Esophagus mucosa (tissue), 1 donor: ENCODE measurements at places on chromosomes 12 and 14.

DNA sequence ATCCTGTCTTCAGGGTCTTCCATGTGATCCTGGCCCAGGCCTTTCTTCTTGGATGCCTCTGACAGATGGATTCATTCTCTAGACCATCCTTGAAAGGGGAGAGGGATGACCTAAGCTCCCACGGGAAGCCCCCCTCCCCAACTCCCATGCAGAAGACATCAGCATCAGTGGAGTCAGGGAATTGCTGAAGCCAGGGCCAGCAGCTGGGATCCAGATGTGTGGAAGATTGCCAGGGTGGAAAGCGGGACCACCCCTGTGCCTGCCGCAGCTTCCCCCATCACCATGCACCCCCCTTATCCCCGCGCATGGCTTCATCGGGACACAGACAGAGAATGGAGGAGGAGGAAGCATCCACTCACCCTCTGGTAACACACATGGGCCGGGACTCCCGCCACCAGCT, 183.6 kb upstream of the PRMT8 start:
- ATAC-seq = no peak

DNA sequence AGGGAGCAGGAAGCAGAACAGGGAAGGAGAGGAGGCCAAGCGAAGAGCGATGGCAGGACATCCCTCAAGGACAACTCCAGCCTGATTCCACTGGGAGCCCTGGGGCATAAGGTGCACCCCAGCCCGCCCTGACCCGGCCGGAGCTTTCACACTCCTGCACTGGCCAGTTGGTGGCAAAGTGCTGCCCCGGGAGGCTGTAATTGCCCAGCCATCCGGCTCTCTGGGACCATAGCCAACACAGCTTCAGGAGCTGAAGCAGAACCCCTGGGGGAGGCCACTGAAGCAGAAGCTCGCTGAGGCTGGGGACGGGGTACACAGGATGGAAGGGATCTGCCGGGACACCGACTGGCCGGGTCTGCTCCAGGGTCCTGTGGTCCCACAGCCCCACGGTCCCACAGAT, 41.9 kb upstream of the BEGAIN start:
- ATAC-seq = no peak

GRCh38 chr12:77645966-77646598, 184.6 kb upstream of the NAV3 start:
- ATAC-seq = no peak

- ATAC-seq = no peak
These were observed 68.2 kb downstream of the KSR2 start for GRCh38 chr12:117900561-117900960.

GRCh38 chr12:64687816-64688215, 71.4 kb downstream of the GNS start:
- ATAC-seq = no peak

DNA sequence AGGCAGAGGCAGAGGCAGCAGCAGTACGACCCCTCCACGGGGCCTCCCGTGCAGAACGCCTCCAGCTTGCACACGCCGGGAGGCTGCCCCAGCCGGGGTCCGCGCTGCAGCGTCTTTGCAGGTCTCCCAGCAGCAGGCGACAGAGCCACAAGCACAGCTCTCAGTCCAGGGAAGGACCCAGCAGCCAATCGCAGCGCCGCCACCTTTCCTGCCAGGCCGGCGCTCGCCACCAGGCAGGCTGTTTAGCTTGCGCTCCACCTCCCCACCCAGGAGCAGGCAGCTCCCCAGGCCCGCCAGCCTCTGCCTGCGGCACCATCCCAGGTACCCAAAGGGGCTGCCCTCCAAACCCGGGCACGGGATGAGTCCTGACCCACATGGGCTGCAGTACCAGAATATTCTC, 25.2 kb downstream of the DDX51 start:
- ATAC-seq = no peak

- ATAC-seq = no peak
These were observed 631.8 kb downstream of the TMTC2 start for GRCh38 chr12:83318386-83319098.

DNA sequence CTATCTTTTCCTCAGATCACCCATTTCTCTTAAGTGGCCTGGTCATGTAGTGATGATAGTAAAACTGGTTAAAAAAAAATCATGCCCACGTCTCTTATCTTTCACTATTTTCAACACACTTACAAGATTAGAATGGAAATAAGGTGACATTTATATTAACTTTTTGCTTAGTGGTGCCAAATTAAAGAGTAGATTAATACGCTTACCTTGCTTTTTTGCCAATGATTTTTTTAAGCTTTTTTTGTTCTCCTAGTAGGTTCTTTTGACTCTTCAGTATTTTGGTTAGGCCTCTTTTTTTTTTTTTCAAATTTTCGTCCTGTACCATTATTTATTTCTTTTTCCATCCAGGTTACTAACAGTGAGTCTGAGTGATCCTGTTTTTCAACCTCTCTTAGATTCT, 147.9 kb downstream of the PTCSC3 start:
- no peak for ATAC-seq

GRCh38 chr12:47828008-47828975, 8.6 kb upstream of the HDAC7 start:
- no peak for ATAC-seq

- no peak for ATAC-seq
These were observed 6.4 kb upstream of the TTC8 start for GRCh38 chr14:88818018-88818417.

DNA sequence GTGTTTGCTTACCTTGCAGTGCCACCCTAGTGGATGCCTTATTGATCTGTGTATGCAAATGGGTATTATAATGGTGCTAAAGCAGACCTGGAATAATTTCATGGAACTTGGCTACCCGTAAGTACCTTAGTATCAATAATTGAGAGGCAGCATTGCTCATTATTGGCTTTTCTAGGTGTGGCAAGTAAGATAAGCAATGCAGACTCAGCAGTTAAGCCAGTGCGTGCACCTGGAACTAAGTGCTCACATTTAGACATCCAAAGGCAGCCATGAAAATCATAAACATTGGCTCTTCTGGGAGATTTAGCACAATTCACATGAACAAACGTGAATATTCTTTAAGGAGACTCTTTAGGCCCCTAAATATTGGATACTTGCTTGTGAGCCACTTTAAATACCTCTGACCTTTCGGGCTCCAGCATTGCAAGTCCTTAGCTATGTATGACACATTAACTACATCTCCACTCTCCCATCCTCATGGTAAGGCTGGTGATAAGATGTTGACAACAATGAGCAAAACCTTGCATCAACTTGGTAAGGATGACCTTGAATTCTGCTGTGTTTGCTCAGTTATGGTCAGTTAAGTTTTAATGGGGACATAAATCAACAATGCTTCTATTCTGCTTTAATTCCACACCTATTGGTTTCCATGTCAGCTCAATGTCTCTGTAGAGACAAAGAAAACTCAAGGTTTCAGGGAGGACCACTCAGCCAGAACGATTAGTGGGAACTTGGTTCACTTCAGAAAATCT, 112.0 kb downstream of the SLC5A8 start:
- no peak for ATAC-seq

- no peak for ATAC-seq
These were observed 783.6 kb upstream of the TBX3 start for GRCh38 chr12:115467531-115467930.

DNA sequence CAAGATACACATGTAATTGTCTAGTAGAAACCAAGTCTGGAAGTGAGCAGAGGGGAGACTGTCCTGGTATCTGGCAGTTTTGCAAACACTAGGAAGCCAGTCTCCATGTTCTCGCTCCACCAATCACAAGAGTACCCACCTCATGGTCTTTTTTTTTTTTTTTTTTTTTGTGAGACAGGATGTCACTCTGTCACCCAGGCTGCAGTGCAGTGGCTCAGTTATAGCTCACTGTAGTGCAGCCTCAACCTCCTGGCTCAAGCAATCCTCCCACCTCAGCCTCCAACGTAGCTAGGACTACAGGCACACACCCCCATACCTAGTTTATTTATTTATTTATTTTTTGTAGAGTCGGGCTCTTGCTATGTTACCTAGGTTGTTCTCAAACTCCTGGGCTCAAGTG, 189.2 kb downstream of the EFCAB11 start:
- no peak for ATAC-seq

GRCh38 chr12:13576935-13577500, 380.5 kb downstream of the EMP1 start:
- no peak for ATAC-seq

DNA sequence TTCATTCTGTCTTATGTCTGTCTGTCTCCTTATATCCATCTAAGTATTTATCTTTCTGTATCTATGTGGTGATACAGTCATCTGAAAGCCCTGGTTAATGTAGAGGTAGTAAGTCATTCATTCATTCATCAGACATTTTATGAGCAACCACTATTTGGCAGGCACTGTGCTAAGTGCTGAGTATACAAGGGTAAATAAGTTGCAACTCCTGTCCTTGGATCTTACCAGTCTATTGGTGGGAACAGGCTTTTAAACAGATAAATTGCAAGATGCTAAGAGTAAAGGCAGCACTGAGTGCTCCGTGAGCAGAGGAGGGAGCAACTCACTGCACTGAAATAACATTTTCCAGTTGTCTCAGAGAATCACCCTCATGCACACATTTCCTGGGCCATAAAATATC, 68.6 kb downstream of the TMEM30B start:
- no peak for ATAC-seq

DNA sequence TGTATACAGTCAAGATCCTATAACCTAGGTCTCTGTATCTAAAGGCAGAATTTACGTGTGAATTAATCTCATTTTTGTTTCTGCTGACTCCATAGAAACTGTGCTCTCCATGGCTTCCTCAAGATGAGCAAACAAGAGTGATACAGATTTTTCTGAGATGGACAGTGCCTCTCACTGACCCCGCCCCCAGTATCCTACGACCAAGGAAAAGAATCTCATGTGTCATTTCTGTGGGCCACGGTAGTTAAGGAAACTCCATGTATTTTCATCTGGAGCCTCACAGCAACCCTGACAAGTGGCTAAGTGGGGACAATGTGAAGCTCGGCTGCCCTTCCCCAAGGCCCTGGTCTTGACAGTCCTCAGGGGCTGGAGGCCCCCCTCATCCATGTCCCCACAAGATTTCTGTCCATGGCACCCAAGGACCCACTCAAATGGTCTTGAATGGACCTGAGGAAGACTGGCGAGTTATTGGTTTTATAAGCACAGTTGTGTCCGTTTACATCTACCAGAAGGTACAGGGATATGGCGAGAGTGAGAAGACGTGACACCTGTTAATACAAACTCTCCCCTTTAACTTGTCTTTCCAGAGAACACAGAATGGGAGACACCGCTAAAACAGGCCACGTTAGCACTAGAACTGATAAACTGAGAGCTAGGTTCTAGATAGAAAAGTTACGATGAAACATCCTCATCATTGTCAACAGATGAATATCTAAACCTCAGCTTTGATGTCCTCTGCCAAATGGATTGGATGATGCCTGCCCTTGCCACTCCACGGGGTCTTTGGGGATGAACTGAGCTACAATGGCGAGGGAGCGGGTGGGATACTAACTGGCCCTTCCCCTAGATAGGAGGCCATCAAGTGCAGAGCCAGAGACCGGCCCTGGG, 108.4 kb upstream of the EGLN3 start:
- no peak for ATAC-seq

- ATAC-seq = peak; percentile 68
These were observed at the start of gene SELPLG for GRCh38 chr12:108633534-108634248. Gene SELPLG (minus strand): TSS chr12:108633894. CDS start chr12:108624307, 9,587 bp downstream.

DNA sequence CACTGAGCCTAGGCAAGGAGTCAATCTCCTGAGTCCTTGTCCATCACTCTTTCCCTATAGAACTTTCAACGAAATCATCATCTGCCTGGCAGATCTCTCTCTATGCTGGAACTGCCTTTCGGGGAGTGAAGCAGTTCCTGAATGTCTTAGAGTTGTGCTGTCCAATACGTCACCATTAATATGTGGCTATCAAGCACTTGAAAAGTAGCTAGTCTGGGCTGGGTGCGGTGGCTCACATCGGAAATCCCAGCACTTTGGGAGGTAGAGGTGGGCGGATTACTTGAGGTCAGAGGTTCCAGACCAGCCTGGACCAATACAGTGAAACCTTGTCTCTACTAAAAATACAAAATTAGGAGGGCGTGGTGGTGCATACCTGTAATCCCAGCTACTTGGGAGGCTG, 35.1 kb downstream of the NRDE2 start:
- no peak for ATAC-seq

DNA sequence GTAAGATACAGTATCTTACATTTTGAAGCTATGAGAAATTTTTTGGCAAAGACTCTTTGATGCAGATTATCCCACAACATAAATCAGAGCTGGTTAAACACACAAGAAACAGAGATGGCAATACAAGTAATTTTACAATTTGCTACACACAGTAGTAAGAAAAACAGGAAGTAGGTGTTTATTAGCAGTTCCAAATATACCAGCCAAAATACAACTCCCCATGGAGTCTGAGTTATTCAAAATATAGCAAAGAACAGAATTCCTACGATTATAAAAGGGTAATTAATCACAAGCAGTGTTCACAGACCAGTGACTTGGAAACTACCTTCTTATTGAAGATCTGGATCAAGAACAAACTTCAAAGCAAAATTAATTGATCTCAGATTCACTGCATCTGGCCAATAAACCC, 83.9 kb downstream of the BMP4 start:
- no peak for ATAC-seq

DNA sequence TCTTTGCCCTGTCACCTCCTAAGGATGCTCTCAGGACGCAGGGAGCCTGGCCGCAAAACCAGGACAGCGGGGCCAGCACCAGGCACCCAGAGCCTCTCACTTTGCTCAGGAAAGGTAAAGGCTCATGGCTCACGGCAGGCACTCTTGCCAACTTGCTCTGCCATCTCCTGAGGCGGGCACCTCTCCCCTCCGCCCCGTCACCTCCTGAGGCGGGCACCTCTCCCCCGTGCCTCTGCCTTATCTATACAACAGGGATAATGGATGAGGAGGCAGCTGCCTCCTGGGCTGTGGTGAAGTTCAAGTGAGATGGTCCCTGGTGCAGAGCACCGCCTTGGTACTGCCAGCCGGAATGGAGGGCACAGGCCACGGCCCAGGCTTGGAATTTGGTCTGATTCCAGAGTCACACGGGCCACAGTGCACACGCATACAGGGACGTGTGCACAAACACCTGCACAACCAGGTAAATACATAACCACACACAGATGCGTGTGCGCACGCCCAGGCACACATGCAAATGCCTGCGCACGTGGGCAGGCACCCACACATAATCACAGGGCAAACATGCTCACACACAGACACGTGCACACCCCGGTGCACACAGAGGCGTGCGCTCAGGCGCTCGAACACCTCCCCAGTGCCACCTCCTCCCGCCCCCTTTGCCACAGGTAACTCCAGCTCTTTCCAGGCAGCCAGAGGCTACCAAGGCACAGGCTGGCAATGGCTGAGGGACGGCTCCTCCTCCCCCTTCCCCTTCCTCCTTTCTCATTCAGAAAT, 11.6 kb downstream of the DEGS2 start:
- ATAC-seq = no peak

- ATAC-seq = no peak
These were observed 130.9 kb upstream of the USP15 start for GRCh38 chr12:62129291-62129690.

GRCh38 chr12:96294831-96295230, 100.7 kb downstream of the ELK3 start:
- no peak for ATAC-seq
